M059J (cell line): ENCODE measurements at places on chromosomes 6 and 20. TPM values are rescaled to one million over a fixed set of nuclear protein-coding genes. Genes with fewer than 3 reads are reported as not detected.

Gene NKAIN4
- not detected in 2 replicates for total RNA-seq

DNA sequence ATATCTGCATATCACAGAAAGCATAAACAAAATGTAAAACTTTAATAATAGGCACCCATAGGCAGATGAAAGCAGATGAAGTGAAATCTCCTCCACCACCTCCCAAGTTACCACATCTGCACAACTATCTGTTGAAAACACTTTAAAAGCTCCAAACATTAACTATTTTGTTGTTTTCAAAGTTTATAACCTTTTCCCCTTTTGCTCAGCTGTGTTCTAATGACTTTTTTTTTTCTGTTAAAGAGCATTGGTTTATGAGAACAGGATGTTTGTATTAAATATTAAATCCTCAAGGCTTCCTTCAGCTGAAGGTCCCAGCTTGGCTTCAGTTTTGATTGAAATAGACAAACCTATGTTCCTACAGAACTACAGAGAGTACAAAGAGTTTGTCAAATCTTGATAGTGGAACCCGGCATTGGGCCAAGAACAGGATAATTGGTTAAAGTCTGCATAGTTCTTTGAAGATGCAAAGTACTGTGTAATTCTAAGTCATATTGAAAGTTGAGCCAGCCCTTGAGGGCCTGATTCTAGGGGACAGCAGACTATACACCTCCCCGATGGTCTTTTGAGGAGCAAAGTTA, 255.1 kb upstream of the JAG1 start:
- peak; percentile 75 for DNase-seq

DNA sequence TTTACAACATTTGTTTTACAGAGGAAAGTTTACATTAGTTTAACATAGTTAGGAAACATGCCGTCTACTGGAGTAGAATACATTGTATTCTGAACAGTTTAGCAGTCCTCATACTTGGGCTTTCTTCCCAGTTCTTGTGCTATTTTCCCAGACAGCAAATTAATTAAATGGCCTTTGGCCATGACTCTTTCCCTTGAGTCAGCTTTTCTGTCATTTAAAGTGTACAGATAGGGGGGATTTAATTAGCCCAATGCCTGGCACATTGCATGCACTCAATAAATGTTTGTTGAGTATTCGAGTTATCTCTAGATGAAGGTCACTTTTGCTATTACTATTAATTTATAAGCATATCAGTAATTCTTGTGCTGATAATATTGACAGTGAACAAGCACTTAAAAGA, 1.6 kb downstream of the TMEM244 start:
- peak; percentile 67 for DNase-seq

DNA sequence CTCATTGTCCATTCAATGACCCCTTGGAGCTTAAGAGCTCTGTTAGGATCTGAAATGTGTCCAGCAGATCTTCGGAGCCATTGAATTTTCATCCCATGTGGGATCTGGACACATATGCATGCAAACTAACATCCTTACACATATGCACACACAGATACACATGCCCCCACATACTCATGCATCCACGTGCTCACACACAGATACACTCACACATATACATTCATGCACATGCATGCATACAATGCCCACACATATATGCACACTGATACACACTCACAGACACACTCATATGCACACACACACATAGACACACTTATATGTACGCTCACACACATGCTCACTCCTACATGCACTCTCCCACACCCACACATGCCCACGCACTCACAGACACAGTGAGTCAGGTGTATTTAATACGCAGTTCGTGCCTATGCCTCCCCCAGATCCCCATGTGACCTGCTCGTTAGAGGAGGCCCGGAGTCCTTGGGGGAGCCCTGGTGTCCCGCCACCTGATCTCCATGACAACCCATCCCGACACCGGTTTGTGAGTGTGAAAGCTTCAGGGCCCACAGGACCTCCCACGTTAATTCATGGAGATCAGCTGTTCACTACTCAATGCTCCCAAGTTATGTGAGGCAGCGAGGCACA, 121.9 kb upstream of the SULF2 start:
- DNase-seq, result no peak

Gene DEFB124
- not detected in 2 replicates for total RNA-seq

GRCh38 chr6:10401632-10402223, 13.1 kb downstream of the TFAP2A start:
- DNase-seq, result no peak

- peak; percentile 28 for DNase-seq
These were observed 12.8 kb upstream of the MDFI start for GRCh38 chr6:41625442-41625841.

DNA sequence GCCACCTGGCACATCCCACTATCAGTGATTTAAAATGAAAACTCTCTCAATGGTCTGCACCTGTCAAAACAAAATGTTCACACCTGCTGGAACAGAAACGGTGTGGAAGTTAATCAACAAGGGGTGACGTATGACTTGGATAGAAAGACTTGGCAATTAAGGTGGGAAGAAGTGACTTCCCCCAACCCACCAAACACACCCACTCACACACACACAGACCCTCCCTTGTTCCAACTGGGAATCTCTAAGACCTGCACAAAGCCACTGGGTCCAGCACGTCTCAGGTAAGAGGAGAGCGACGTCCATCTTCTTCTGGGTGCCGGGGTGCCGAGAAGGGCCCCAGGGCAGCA, 25.1 kb upstream of the TCFL5 start:
- DNase-seq, result no peak

Gene POM121L2
- total RNA-seq, result not detected in 2 replicates

GRCh38 chr20:24138196-24138857, 149.7 kb upstream of the GGTLC1 start:
- no peak for DNase-seq

Gene SLA2
- 0.02 TPM in 1 of 2 replicates, not detected in the other for total RNA-seq

Gene CLVS2
- total RNA-seq, result not detected in 2 replicates

DNA sequence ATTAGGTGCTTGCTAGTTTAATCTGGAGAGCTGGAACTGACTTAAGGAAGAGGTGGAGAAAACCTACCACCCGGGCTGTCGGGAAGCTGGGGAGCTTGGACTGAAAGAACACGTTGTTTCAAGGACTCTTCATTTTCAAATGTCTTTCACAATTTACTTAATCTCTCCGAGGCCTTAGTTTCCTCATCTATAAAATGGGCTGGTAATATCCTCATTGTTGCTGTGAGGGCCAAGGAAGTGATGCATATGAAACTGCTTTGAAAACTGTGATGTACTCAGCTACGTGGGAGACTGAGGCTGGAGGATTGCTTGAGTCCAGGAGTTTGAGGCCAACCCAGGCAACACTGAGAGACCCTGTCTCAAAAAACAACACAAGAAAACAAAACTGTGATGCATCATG, 36.7 kb upstream of the NKX2-2 start:
- DNase-seq, result no peak

Gene SEMG1
- total RNA-seq, result not detected in 2 replicates

DNA sequence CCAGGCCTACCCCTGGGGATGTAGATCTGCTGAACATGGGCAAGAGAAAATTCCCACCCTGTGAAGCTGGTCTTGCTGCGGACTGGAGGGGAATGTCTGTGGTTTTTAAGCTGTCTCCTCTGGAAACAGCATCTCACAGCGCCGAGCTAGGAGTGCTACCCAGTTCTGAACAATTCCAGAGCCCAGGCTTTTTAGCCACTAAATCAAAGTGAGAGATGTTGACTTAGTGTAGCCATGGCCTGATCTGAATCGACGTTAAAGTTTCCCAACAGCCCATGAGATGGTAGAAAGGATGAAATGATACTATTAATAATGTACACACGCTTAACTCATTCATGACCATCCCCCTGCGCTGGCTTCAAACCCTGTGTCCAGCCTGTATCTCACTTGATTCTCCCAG, 63.7 kb downstream of the KCNB1 start:
- no peak for DNase-seq

GRCh38 chr6:96789871-96790270, 47.4 kb downstream of the GPR63 start:
- no peak for DNase-seq

GRCh38 chr20:17228624-17229061, 1.8 kb downstream of the PCSK2 start:
- DNase-seq, result no peak

DNA sequence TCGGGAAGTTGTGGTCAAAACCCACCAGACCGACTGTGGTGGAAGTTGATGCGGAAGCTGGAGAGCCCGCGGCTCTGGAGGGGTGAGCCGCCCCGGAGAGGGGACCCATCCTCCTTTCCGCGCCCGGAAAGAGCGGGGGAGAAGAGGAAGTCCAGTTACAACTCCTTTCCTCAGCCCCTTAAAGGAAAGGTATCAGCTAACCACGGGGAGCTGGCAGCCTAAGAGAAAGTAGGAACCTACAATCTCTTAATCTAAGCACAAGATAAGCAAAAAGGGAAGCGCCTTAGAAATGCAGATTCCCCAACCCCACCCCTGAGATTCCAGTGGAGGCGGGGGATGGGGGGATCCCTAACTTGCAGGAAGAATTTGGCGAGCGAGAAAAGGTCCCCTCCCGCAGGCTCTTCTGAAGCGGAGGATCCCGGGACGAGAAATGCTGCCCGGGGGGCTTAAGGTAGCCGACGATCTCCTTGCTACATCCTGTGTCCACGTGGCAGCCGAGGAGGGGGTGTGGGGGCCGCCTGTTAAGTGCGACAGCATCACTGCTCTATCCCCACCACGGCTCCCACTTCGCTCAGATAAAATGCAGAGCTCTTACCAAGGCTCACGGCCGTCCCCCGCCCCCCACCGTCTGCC, 87.5 kb downstream of the ZFP64 start:
- no peak for DNase-seq

Gene SPATS1
- total RNA-seq, result not detected in 2 replicates

DNA sequence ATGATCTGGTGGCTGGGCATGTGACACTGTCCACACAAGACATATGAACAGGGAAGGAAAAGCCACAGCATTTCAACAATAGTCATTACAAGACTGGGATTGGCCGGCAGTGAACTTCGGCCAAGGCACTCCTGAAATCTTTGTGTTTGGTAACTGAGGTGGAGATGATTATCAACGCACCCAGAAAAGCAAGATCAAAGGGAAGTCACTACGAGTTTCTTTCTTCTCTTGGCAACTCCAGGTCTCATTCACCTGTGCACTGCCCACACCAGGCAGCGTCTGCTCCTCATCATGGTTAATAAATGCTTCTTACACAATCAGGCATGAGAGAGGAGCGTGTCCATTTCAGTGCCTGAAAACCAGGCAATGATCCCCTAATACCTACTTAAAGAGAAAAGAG, 20.5 kb upstream of the FOXC1 start:
- DNase-seq, result no peak

GRCh38 chr20:8284902-8285301, 152.8 kb downstream of the PLCB1 start:
- no peak for DNase-seq

Gene METTL24
- total RNA-seq, result not detected in 2 replicates

Gene CDH4
- total RNA-seq, result 3.5 and 7.8 TPM in 2 replicates

- no peak for DNase-seq
These were observed 145.7 kb upstream of the PHACTR3 start for GRCh38 chr20:59458645-59459044.

Gene ACAT2
- total RNA-seq, result 49.6 and 75.8 TPM in 2 replicates

DNA sequence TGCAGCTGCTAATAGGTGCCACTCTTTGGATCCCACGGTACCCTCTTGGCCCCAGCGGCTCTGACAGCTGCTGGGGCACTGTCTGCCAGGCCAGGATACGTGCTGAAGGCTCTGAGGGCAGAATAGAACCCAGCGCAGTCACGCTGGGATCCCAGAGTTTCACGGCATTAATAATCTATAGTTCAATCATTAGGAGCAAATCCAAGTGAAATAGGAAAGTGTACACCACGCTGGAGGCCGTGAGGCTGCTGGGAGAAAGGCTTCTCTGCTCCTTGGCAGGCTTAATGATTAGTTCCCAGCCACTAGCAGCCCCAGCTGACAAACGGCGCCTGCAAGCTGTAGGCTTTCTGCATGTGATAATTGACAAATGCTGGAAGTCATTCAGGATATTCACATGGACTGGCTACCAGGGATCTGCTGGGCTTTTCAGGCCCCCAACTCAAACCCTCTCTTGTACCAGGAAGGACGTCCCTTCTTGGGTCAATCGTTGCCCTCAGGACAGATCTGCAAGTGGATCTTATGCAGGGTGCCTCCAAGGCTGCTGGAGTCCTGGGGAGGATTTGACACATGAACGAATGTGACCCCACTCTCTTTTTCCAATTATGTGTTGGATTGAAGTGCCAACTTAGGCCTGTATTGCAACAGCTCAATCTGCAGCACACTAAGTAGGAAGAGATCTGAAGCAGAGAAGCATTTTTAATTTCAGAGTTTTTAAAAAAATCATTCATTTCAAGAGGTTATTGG, 50.1 kb upstream of the INSM1 start:
- no peak for DNase-seq

- DNase-seq, result peak; percentile 25
These were observed 166.6 kb downstream of the SASH1 start for GRCh38 chr6:148509119-148509799.

Gene MCCD1
- not detected in 2 replicates for total RNA-seq

Gene MATN4
- total RNA-seq, result not detected in 2 replicates

DNA sequence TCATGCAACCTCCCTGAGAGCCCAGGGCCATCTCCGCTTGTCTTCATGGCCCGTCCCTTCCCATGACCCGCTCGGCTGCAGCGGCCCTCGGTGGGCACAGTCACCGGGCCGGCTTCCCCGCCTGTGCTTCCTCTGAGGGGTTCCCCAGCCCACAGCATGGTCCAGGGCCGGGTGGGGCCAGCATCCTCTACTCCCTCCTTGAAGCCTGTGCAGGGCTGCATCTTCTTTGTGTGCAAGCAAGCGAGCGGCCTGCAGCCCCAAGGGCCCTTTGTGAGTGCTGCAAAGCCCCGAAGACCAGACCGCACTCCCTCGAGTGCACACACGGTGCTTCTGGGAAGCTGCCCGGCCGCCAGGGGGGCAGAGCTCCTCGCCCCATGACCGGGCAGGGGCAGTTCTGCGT, 265.8 kb downstream of the TAF4 start:
- DNase-seq, result no peak

GRCh38 chr20:53828088-53828681, 234.5 kb upstream of the ZNF217 start:
- peak; percentile 99 for DNase-seq

DNA sequence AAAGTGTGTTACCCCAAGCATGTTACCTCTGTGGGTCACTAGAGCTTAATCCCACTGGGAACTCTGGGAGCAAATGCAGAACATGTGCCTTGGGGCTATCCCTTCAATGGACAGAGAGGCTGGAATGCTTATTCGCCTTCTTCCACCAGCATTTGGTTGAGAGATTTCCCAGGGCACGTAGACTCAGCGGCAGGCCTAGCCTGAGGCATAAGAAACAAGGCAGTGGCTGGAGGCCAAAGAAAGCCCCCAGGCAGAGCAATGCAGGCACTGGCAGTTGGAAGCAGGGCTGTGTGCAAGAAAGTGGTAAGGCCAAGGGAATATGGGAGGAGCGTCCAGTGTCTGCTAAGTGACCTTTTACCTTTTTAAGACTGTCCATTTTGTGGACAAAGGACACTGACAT, 114.0 kb upstream of the FLRT3 start:
- peak; percentile 8 for DNase-seq

Gene SLC17A3
- not detected in 2 replicates for total RNA-seq
